ENCODE measurements at places on chromosomes 5 and 9.

DNA sequence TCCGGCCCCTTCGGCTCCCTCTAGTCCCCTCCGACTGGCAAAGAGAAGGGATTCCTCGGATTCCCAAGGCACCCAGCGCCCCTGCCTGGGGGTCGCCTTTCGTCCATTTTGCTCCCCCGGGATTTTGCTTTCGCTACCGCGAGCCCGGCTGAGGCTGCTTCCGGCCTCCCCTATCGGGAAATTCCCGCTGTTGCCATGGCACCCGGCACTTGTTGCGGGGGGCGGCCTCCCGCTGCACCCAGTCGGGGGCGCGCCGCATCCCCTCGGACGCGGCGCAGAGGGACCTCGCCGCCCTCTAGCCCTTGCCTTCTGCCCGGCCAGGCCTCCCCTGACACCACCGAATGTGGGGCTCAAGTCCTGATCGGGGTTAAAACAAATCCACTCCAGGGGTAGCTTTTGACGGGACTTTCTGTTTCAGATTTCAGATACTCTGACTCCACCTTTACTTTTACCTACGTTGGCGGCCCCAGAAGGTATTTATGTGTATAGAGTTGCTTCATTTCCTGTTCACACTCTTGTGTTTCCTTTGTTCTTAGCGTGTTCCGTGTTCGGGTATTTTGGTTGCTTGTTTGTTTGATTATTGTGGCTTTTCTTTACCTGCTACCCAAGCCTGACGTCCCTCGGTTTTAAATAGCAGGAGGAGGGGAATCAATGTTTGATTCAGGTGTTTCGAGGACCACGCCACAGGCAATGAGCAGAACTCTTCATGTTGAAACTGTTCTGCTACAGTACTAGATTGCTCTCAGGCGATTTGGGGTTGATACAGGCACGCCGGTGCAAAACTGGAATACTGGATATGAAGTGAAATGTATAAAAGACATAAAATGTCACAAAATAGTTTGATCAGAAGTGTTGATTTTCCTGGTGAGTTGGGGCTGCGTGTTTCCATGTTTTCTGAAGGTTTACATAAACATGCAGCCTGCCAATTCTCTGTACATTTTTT is 1.5 kb downstream of the PARP8 start:
- DNase-seq: peak; percentile 89

DNA sequence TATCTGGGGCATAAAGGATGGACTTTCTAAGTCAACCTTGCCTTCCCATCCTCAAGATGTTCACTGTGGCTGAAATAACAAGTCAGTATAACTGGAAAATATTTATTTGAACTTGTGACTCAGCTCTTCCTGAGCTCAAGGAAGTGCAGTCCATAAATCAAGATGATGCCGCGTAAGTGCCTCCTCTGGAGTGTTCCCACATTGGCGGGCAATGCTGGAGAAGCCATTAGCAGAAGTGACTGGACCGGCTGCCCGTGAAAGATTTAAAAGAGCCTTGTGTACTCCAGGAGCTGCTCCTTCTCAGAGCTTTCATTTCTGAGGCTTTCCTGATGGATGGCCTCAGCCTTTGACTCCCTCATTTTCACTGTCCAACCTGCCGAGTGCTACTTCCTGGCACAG is 17.4 kb downstream of the TMOD1 start:
- DNase-seq: no peak

DNA sequence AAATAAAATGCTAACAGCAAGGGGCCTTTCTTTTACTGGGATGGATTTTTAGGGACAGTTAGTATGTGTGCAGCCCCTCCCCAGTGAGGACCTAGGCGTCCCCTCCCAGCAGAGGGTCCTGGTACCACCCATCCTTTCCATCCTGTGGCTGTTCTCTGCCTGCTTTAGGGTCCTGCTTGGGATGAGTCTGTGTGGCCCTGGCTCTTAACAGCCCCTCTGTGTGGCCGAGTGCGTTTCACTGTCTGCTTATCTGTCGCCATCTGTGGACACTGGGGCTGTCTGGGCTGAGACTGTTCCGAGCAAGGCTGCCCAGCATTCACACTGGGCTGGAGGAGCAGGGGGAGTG is 17.0 kb downstream of the WNK2 start:
- DNase-seq: no peak

- no peak for DNase-seq
These were observed 128.1 kb upstream of the SMIM23 start for GRCh38 chr5:171657473-171657872.

DNA sequence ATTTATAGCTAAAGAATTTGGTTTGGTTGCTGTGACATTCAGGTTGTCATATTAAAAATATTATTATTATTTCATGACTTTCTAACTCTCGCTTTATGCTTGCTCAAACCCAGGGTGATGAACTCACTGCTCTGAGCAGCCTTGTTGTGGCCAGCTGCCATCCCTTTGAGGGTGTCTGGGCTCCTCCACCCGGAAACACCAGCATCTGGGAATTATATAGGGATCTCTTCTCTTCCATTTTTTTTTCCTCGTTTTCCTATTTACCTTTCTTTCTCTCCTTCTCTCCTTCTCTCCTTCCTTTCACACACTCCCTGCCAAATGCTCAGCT is 355.8 kb upstream of the SMARCA2 start:
- no peak for DNase-seq

DNA sequence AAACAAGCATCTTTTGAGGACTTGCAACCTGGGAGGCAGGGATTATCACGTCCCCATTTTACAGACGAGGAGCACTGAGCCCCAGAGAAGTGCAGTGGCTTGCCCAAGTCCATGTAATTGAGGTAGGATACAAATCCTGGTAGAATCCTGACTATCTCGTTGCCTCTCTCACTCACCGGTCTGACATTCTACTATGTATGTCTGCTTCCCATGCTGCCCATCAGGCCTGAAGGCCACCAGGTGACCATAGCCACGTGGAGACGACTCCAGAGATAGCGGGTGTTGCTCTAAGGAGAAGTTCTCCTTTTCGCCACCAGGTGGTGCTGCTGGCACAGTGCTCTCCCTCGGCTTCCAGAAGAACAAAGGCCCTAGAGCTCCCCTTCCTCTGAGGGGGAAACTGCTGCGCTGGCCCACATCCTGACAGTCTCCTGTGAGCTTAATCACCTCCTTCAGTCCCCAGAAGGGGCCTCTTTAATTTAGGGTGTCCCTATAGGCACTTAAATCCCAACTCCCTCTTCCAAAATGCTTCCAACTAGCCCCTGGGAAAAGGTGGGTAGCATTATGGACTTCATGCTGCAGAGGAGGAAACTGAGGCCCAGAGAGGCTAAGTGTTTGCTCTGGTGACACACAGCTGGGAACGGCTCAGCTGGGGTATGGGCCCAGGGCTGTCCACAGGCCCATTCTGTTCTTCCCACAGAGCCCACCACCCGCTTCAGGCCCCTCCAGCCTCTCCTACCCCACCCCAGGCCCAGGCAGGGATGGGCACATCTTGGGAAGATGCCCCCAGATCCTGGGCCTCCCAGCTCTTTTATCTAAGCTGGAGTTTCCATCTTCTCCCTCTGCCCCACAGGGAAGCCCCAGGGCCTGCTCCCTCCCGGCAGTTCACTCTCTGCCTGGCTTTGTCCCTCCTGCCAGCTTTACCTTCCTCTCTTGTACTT is 6.4 kb downstream of the SLC34A1 start:
- DNase-seq: peak; percentile 81
